HS-5 (cell line): ENCODE measurements at places on chromosomes 4 and X.

DNA sequence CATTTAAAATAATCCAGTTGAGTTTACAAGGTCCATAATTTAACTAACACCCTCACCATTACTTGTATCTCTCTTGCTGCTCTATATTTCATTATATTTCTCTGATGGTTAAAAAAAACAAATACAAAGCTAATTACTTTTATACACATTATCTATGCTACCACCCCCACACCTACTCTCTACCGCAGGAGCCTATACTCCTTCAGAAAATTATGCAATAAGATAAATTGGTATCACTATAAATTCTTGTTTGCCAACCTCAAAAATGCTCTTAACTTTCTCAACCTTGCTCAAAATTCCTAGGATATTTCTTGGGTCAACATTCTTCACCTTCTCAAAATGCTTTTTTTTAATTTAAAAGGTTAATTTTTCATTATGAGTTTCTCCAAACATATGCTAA lies 282.7 kb downstream of the KCTD8 start:
- no peak for DNase-seq

GRCh38 chr4:184287697-184288255 lies 70.1 kb upstream of the ENPP6 start:
- no peak for DNase-seq

DNA sequence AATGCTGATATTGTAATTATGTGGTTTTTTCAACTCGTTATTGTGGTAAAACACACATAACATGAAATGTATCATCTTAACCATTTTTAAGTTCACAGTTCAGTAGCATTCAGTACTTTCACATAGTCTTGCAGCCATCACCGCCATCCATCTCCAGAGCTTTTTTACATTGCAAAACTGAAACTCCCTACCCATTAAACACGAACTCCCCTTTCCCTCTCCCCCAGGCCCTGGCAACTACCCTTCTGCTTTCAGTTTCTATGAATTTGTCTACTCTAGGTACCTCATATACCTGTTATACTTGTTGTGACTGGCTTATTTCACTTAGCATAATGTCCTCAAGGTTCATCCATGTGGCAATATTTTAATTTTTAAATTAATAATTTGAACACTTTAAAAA lies 380.6 kb downstream of the MAPK10 start:
- no peak for DNase-seq

- DNase-seq = peak; percentile 72
Measured at GRCh38 chr4:42654631-42655268, 2.2 kb downstream of the ATP8A1 start.
